Glutamatergic neuron (in vitro differentiated cells): ENCODE measurements at places on chromosomes 11 and 22.

DNA sequence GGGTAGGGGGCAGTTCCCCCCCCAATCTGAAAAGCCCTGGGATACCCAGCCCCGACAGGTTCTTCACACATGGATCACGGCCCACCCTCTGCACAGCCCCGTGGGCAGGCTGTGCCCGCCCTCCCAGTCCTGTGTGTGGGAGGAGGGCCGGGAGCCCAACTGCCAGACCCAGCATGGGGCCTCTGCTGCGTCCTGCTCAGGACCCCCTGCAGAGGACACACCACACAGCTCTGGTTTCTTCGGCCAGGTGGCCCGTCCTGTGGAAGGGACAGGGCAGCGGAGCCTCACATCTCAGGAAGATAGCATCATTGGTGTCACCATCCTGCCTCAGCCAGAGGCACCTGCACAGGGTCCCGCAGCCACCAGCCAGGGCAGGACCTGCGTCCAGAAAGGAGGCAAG is 396.0 kb downstream of the TBC1D22A start:
- no peak for DNase-seq

DNA sequence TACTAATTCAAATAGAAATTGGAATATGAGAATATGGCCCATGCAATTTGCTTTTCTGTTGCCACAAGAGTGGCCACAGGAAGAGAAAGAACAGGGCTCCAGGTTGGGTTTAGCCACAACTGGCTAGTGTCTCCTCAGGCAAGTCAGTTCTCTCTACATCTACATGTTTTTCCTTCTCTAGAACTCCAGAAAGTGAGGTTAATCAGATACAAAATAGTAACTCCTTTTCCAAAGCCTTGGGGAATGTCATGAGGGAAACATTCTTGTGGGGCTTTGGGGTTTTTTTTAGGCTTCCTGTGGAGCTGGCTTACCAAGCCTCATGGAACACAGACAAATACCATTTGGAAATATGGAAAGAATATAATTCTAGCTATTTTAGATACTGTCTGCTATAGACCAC is 161.6 kb downstream of the NAV2 start:
- no peak for DNase-seq

GRCh38 chr22:19195796-19196731 is 17.5 kb upstream of the SLC25A1 start:
- no peak for DNase-seq

GRCh38 chr11:19820100-19820499 is 107.5 kb downstream of the NAV2 start:
- DNase-seq = no peak

DNA sequence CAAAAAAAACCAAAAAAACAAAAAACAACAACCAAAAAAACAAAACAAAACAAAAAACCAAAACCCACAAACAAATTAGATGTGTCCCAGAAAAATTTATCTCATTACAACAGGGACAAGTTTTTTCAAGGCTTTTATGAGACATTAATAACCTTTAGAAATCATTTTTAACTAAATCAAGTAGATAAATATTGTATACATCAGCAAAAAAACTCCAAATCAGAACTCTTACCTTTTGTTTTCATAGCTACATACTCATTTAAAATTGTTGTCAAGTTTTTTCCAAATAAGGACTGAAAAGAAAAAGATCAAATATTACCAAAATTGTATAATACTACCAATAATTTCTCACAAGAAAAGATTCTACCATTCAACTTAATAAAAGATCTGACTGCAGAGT is 28.7 kb downstream of the NPAT start:
- no peak for DNase-seq

GRCh38 chr11:103927535-103927934 is 108.9 kb upstream of the DDI1 start:
- no peak for DNase-seq
